Glomerular endothelial cell (primary cell): ENCODE measurements at places on chromosomes 7 and 10. TPM values are rescaled to one million over a fixed set of nuclear protein-coding genes. Genes with fewer than 3 reads are reported as not detected.

DNA sequence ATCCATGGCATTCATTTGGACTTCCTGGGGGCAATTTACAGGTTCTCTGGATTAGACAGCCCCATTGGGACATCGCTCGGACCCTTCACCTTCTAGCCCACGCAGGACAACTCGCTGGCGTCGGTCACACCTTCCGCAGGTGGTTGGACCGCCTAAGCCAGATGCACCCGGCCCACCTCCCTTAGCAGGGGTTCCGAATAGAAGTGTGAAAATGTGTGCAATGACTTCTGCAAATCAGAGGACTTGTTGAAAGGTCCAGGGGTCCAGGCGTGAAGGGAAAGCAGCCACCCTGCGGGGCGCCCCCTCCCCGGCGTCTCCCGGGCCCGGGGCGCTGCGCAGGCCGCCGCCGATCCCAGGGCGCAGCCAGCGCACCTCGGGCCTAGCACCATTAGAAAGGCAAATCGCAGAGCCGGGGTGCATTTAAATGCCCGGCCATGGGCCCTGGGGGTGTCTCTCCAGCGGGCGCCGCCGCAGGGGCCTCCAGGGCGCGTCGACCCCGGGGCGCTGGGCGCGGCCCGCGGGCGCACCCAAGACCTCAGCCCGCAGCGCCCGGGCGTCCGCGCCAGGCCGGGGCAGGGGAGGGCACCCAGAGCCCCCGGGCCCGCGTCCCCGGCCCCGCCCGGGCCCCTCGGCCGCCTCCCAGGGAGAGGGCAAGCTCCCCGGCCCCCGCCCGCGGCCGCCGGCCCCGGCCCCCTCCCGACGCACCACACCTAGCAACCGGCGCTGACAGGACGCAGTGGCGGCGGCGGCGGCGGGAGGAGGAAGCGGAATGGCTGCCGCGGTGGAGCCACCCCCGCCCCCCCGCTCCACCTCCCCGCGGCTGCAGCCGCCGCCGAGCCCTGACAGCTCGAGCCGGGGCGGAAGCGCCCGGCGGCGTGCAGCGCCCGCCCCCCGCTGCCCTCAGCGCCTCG is 1.2 kb downstream of the JAZF1 start:
- DNase-seq: no peak

DNA sequence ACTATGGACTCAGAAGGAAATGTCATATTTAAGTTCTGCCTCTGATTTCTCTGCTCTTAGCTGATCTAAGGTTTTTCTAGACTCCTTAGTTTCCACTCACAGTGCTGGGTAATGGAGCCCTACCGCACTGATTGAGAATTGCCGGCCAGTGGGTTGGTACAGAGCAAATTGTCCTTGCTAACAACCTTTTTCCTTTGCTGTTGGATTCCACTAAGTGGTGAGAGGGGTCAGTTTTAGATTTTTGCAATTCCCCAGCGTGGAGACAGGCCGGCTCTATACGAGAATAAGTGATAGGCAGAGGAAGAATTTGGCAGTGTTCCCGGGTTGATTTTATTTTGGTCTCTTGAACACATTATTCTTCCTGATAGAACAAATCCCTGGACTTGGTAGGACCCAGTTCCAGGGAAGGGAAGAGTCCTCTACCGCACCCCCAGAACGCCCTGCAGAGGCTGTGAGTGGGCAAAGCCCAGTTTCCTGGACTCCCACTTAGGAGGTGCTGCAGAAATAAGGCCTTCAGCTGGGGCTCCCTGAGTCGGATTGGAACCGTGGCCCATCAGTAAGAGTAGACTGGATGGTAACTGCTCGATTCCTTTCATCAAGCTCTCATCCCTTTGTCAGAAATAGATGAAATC is 3.0 kb upstream of the NRP1 start:
- DNase-seq: no peak

DNA sequence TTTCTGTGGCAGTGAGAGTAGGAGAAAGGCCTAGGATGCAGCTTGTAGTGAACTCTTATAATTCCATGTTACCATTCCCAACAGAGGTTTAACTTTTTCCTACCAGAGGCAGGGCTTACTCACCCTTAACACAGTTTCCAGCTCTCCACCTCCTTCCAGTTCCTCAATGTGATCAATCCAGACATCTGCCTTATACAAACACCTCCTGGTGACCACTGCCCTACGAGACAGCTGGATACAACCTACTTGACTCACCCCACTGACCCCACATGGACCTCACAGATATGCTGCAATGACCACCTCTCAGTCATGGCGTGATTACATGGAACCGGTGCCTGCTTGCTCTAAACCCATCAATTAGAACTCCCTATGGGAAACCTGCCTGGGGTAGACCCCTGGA is 326.5 kb downstream of the TNS3 start:
- no peak for DNase-seq

The OR2A14 gene
- not detected in 2 replicates for total RNA-seq

The KIF11 gene
- total RNA-seq: 4.5 and 9.6 TPM in 2 replicates

The GPR22 gene
- total RNA-seq: not detected in 2 replicates

- no peak for DNase-seq
These were observed 31.6 kb downstream of the CCDC7 start for GRCh38 chr10:32477499-32477898.

The NOC3L gene
- total RNA-seq: 11.0 and 14.9 TPM in 2 replicates

- DNase-seq: no peak
These were observed 14.0 kb downstream of the KMT2E start for GRCh38 chr7:105028004-105028403.

The PNLIP gene
- not detected in 2 replicates for total RNA-seq

GRCh38 chr7:96962221-96962885 is 43.0 kb upstream of the DLX6 start:
- no peak for DNase-seq

DNA sequence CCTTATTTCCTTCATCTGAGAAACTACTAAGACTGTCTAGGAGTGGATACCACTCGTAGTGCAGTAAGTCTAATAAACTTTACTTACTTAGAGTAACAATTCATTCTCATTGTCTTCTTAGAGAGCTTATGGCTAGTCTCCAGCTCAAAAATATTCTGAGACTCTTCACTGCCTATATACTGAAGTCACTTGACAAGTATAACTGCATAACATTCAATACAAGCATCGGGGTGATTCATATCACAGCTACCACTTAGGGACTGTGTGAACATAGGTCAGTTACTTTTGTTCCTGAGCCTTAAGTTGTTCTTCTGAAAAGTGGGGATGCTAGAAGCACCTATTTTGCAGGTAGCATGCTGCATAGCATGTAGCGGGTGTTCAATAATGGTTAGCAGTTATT is 111.0 kb downstream of the HTR7 start:
- no peak for DNase-seq

The CALML3 gene
- total RNA-seq: not detected in 2 replicates
